ENCODE measurements at places on chromosomes 2 and 18. TPM values are rescaled to one million over a fixed set of nuclear protein-coding genes. Genes with fewer than 3 reads are reported as not detected.

DNA sequence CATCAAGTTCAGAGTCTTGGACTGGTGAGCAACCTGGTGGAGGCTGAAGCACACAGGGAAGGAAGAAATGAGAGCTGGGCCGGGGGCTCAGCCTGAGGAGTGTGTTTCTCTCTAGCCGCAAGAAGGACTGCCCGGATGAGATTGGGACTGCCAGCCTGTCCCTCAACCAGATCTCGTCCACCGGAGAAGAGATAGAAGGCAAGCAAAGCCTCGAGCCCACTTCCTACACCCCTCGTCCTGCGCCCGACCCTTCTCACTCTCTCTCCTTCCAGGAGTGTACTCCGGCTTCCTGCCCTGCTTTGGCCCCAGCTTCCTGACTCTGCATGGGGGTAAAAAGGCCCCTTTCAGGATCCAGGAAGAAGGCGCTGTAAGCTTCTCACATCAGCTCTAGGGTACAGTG, 26.2 kb downstream of the FER1L5 start:
- no peak for DNase-seq

Gene SULT1C4
- 0.64 TPM for total RNA-seq

DNA sequence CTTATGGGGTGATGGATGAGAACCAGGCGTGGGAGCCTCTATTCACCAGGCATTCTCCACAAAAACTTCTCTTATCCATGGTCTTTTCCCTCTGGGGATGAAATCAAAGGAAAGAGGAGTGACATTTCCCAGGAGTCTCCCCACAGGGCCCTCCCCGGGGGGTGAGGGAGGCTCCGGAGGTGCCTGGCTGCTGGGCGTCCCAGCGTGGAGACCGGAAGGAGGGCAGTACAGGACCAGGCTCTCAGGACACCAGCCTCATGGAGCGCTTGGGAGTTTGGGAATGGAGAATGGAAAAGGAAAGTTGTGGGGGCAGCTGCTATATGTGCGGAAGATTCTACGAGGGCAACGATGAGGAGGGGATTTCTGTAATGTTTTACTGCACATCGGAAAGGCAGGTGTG, 22.1 kb downstream of the CIB4 start:
- DNase-seq = no peak

GRCh38 chr2:216086207-216086893, 4.6 kb downstream of the TMEM169 start:
- no peak for DNase-seq

Gene LINC00305
- not detected for total RNA-seq

DNA sequence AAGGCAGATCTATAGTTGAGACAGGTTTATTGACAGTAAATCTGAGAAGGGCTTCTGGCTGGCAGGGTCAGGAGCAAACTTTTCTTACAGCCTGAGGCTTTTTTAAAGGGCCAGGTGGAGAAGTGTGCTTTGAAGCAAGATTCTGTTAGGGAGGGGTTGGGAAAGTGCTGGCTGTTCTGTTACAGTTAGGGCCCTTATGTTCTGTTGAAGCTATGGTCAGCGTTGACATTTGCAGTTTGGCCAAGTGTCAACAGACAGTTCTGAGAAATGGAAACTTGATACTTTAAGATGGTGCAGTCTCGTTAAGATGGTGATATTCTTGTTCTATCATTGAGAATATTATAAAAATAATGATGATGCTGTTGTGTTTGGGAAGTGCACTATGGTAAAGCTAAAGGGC, 154.2 kb downstream of the RDH14 start:
- no peak for DNase-seq

DNA sequence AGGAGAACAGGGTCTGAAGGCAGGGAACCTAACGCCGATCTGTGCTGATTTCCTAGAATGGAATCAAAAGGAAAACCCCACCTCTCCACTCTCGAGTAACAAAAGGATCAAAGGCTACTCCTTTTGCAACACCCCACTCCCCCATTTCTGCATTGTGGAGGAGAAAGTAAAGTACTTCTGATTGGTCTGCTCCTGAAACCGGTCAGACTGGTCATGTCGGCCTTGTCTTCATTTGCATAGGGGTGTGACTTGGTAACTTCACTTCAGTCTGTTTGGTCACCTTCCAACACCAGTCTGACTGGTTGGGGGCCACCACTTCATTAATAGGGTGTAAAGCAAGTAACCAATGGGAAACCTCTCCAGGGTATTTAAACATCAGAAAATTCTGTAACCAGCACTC, 771.9 kb downstream of the ERBB4 start:
- no peak for DNase-seq

- no peak for DNase-seq
These were observed 12.1 kb downstream of the TGFA start for GRCh38 chr2:70541481-70542020.

All from pancreas (tissue), 10 donors.